Esophagus squamous epithelium (tissue), 5 donors: ENCODE measurements at places on chromosomes 7 and 10.
A peak's percentile ranks its signal among the peaks of the same experiment; 100 is the strongest.

DNA sequence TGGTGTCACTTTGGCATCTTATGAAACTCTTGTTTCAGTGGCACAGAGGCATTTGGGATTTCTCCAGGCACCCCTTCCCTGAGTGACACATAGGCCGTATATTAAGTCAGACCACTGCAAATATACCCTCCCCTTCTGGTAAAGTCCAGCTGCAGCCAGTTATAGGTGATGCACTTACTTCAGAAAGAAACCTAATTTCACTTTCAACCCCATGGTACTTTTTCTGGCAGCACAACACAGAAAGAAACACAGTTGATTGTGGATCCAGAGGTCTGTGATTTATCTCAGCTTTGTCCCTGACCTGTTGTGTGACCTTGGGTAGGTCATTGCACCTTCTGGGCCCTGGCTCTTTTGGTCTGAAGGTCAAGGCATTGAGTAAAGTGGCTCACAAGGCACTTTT lies 173.2 kb downstream of the BUB3 start:
- no peak for DNase-seq

DNA sequence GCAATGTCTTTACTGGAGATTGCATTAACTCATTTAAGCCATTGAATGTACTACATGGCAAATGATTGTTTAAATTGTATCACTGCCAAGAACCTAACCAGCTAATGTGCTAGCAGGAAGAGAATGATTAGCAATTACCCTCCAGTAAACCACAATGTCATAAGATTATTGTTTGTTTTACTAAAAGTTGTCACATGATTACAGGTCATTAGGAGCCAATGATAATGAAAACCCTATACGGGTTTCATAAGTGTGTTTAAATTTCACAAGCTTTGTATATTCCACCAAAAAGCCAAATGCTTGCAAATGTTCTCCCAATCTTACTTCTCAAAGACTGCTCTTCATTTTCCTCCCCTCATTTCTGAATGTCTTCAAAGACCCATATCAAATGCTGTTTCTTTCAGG lies 76.5 kb upstream of the PPP1R3C start:
- no peak for DNase-seq

- DNase-seq, result no peak
Observed at GRCh38 chr7:136399385-136399784, 422.2 kb upstream of the MTPN start.

DNA sequence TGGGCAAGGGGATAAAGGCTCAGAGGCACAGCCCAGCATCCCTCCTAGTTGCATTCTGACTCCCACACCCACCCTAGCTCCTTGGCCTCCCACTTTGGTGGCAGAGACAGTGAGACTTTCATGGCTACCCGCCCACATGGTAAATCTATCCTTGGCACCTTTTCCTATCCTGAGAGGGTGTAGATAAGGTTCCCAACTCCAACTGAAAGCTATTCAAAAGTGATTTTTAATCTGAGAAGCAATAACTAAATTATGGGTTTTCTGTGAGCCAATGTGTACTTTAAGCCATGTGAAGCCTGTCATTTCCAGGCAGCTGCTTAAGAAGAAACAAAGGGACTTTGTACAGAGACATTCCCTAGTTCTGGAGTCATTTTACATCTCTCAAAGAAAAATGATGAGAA lies 9.1 kb downstream of the LAMB1 start:
- DNase-seq, result no peak

DNA sequence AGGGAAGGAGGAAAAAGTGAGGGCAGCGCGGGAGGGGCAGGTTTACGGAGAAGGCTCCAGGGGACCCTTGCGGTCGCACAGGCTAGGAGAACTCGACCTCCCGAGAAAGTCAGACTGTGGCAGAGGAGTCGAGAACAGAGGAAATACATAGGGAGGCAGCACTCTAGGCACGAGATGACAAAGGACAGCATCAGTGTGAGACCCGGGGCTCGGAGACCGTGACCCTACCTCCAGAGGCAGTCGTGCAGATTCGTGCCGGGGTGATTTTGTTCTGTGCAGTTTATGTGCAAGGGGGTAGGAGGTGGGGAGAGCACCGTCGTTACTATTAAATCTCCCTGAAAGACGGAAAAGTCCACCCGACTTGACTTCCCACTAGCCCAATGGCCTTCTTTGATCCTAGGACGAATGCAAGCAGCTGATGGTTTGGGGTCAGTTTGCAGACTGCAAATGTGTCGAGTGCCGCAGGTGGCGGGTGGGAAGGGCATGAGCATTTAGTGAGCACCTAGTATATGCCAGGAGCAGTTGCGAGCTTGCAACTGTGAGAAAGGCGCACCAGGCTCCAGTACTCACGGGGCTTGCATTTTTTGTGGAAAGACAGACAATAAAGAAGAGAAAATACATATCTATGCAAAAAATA lies 674 bp upstream of the OSBPL3 start:
- DNase-seq, result peak; percentile 22

DNA sequence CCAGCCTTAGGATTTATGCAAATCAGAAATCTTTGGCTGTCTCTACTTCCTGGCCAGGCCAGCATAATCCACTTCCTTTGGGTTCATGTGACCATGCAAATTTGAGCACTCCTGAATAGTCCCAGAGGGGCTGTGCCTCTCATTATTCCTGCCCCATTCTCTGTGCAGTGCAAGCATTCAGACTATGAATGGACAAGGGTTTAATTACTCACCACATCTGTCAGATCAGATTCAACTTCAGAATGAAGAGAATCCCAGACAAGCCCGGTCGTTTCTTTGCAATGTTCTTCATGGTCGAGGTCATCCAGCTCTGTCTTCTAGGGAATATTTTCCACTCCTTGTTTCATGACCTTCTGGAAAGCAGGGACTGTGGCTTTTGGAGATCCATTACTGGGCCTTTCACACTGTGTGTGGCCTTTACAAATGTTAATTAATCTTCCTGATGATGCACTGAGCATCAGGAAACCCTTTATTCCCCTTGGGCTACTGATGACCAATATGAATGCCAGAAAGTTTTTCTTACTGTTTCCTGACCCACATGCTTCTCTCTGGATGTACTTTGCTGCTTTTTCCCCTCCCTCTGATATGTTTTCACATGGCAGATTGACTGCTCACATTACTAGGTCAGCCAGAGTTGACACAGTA lies 217.6 kb upstream of the TCF7L2 start:
- no peak for DNase-seq

DNA sequence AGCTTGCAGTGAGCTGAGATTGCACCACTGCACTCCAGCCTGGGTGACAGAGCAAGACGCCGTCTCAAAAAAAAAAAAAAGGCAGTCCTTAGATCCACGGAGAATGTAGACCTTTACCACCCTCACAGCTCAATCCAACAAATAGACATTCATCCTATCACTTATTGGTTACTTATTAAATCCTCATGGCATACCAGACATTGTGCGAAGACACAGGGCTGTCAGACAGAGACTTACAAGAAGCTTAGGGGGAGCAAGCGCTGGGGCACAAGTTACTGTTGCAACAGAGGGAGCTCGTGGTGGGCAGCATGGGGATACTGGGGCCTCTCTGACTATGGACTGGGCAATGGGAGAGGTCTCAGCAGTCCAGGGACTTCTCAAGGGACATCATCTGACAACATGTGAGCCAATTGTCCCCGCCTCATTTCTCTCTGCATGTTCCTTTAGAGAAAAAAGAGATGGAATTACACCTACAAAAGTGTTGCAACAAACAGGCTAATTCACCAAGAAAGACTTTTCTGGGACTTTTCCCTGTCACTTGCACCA lies 82.8 kb upstream of the TNS3 start:
- DNase-seq, result no peak

DNA sequence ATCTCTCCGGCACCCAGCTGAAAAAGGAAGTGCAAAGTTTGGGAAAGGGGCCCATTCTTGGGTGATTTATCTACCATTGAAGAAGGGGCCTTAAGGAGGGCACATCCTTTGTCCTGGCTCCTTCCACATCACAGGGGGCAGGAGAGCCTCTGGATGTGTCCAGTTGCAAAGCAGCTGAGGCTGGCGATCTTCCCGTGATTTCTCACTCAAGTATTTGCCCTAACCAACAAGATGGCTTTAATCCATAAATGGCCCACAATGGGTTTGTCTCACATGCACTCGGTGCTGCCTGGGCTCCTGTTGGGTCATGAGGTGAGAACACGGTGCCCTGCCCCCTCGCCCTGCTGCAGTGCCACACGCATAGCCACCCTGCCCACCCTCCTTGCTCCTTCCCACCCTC lies 14.2 kb upstream of the FRMPD2 start:
- no peak for DNase-seq

DNA sequence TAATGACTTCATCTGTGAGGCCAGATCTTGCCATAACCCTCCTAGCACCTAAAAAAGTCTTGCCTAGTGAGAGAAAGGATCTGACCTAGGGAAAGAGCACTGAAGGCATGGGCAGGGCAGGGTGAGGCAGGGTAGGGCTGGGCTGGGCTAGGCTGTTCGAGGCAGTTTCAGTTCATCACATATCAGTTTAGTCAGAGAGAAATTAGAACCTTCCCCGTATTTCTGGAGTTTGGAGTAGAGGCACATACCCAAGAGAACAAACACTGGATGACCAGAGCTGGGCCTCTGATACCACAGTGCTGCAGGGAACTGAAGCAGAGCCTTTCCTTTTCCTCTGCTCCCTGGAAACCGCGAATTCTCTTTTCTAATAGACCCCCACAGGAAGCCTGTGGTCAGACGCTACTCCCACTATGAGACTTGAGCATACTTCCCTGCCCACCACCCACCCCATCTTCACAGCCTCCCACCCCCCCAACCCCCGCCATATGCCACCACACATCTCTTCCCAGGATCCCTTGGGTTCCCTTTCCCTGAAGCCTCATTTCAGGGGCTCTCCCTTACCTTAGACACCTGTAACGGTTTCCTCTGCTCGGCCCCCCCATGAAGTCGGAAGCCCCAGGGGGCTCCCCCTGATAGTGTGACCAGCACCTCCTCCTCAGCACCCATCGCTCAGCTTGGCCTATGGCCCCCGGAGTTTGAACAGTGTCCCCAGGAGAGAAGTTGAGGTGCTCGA lies 406 bp downstream of the SYNPO2L start:
- DNase-seq, result no peak

DNA sequence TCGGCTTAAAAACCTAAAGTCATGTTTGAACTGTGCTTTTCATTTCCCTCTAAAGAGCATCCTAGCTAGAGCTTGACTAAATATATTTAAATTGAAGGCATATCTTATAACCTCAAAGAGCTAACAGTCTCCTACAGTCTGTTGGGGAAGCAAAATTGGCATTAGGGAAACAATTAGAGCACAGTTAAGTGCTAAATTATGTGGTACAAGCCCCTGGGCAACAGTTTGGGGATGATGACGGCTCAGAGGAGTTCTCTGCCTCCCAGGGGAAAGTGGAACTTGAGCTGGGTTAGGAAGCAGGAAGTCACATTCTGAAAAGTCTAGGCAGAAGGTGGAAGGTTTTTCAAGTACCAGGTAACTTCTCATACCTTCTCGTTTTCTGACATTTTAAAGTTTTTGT lies 18.6 kb upstream of the GOT1 start:
- DNase-seq, result no peak

DNA sequence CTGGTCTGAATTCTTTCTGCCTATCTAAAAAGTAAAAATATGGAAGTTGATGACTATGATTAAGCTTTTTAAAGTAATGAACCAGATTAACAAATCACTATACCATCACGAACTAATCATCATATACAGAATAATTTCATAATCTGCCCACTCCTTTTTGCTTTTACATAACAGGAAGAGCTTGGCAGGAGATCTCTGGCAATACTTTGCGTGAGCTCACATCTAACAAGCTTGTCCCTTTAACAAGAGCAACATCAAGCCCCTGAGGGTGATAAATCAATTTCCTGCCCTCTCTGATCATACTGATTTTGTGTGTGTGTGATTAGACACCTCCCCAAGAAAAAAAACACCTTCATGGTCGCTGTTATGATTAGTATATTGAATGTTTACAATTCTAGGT lies 143.5 kb upstream of the ASAH2 start:
- DNase-seq, result no peak

GRCh38 chr10:101287997-101288635 lies 58.9 kb upstream of the LBX1 start:
- DNase-seq, result no peak

DNA sequence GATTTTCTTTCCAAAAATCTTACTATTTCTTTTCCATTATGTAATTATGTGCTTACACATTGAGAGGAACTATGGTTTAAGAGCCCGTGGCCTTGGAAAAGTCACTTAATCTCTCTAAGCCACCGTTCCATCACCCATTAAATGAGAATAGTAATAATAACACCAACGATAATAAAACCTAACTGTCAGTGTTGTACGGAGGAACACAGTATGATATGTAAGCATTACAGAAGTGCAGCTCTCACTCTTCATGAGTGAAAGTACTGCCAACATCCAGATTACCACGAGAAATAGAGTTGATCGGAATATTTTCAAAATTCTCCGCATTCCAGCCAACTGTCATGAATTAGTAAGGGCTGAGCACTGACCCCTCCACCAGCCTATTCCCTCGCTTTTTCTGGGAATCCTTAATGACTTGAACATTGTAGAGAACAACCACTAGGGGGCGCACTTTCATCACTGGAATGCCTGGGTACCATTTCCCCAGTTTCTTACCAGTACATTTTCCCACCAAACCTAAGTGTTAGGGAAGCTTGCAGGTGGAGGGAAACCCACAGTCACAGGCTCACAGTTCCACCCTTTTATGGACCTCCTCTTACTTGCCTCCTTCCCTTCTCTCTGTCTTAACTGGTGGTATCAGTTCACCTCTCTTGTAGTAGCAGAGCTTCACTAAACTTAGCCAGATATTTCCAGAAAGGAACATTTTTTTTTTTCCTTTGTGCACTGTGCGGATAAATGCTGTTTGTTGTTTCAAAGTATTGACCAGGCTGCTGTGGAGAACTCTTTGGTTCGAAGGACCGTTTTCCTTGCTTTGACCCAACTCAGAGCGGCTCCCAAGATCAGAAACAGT lies 27.8 kb downstream of the NKX2-3 start:
- no peak for DNase-seq

DNA sequence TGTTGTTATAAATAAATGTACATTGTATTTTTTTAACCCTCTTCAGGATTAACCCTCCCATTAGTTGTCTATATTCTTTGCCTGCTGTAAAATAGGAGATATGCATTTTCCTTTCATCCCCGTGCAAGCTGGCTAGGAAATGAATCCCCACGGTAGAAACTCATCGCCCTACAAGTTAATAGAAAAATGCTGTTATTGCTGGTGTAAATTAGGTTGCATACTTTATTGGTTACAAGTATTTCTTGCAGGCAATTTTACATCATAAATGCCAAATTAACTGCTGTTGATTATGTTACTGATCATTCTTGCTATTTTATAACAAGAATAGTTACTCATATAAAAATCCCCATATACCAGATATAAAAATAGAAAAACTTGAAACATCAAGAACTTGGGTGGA lies 454.2 kb upstream of the KLF6 start:
- DNase-seq, result no peak

DNA sequence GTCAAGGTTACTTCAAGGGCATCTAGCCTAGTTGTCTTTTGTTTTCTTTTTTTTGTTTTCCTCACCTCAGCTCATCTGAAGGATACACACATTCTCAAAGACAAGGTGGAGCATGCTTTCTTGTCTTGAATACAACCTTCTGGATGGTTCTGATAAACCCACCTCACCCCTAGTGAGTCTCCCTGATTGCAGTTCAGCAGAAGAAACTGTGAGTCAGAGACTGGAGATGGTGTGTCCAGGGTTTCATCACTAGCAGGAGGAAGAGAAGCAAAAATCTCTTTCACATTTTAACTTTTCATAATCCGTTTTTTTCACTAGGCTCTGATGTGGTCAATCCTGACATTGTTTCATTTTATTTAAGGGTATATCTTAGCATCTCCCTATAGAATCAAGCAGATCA lies 143.0 kb upstream of the NRBF2 start:
- DNase-seq, result no peak

GRCh38 chr10:22810643-22811465 lies 96.5 kb upstream of the PIP4K2A start:
- DNase-seq, result no peak
